ENCODE measurements at places on chromosomes 3 and 15. TPM values are rescaled to one million over a fixed set of nuclear protein-coding genes. Genes with fewer than 3 reads are reported as not detected.

- no peak for DNase-seq
Observed at GRCh38 chr3:101944308-101944707, 95.0 kb downstream of the NFKBIZ start.

DNA sequence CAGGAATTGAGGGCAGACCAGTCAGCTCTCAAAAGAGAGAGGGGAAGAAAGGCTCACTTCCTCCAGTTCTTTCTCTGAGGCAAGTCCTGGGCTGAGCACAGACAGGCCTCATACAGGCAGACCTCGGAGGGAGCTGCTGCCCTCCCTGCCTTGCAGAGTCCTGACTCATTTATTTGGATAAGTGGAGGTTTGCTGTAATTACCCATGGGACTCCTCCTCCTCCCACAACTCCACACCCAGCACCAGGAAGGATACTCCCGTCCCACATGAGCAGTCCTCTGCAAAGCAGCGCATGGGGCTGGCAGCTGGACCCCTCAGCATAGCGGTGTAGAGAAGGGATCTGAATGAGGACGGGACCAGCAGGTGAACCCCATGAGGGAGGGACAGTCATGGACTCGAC is 13.4 kb upstream of the SCN10A start:
- DNase-seq = no peak

- DNase-seq = no peak
Observed at GRCh38 chr3:127015282-127016042, 32.5 kb downstream of the PLXNA1 start.

DNA sequence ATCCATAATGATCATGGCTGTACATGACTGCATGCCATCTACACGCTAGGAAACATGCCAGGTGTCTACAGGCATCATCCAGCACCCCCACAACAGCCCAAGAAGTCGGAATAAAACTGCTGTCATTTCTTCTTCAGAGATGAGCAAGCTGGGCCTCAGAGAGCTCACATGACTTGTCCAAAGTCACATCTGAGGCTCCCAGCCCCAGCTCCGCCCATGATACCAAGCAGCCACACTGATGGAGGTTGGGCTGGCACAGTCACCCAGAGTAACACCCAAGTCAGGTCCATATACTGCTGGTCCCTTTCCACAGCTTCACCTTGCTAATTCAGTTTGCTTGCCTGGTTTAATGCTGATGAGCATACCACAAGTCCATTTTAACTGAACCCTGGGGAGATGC is 116.6 kb downstream of the SEC22A start:
- no peak for DNase-seq

GRCh38 chr15:69679623-69680228 is 227.1 kb downstream of the RPLP1 start:
- DNase-seq = no peak

GRCh38 chr15:68677996-68678395 is 99.2 kb downstream of the CORO2B start:
- DNase-seq = peak; percentile 56

DNA sequence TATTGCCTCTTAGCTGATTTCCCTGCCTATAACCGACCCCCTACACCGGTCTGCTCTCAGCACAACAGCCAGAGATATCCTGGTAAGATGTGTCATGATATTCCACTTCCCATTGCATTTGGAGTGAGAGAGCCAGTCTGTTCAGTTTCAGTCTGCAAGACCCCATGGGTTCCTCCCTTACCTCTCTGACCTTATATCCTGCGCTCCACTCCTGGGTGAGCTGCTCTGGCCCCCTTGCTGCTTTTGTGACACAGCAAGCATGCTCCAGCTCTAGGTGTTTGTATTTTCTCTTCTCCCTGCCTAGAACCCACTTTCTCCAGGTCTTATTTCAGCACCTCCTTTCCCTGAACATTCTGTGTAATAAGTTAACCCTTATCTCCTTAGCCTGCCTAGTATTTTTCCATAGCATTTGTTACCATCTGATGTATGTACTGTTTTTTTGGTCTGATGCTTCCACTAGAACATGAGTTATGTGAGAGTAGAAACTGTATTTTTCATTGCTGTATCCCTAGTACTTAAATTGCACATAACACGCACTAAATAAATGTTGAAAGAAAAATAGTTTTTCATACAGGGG is 44.2 kb downstream of the CMTM8 start:
- no peak for DNase-seq

DNA sequence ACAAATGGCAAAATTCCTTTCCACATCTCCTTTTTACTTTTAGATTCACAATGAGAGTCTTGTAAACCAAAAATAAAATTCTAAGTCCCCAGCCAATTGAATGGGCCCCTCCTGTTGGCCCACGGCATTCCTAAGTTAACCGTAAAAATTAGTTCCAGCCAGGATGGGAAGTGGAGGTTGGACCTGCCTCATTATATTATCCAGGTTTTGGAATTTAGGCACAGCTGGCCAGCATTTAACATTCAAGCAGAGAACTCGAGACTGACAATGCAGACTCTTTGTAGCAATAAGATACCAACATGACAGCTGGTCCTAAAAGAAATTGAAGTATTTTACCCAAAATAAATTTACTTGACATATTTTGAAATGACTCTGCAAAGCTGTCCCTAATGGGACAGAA is 321.0 kb upstream of the NAALADL2 start:
- no peak for DNase-seq

- DNase-seq = peak; percentile 66
Observed at GRCh38 chr3:14150491-14151230, 25.8 kb downstream of the TMEM43 start.

- DNase-seq = no peak
Observed at GRCh38 chr3:115657168-115657567, 33.9 kb downstream of the GAP43 start.

- DNase-seq = no peak
Observed at GRCh38 chr15:57505056-57505715, 86.5 kb upstream of the MYZAP start.

- no peak for DNase-seq
Observed at GRCh38 chr3:34260271-34261000, 462.0 kb downstream of the PDCD6IP start.

DNA sequence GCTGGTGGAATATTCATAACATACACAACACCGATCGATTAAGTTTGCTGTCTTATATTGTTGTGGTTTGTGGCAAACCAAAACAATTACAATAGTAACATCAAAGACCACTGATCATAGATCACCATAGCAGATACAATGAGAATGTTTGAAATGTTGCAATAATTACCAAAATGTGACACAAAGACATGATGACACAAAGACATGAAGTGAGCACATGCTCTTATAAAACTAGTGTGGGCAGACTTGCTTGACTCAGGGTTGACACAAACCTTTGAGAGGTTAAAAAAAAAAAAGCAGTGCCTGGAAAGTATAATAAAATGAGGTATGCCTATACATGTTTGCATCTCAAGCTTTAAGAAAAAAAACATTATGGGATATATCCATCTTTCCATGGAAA is 130.3 kb downstream of the NR1I2 start:
- no peak for DNase-seq

DNA sequence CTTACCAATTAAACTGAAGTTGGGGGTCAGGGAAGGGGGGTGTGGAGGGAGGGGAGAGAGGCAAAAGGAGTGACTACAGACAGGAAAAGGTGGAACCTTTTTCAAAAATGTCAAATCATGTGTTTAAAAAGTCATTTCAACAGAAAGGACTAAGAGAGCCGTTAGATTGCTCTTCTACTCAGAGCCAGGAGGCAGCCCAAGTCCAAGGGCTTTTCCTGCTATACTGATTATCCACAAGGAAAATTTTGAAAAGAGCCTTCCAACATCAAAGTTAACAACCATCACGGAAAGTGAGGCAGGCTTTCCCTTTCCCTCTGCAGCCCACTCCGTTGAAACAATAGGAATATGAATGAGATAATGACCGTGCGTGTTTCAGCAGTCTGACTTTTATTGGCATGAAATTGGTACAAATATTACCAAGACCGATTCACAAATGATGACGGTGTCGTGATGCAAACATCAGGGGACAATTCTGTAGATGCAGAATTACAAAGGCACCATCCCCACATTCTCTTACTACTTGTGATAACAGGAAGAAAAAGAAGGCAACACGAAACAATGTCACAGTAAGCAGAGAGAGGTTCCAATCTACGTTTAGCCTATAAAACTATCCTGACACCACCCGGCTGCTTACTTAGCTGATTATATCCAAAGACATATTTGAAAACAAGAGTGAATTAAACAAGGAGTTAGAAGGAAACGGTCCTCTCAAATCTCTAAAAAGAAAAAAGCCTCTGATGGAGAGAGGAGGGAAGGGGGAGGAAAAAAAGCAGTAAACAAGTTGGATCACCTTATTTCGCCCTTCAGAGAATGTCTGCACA is 453.7 kb downstream of the FOXP1 start:
- no peak for DNase-seq

DNA sequence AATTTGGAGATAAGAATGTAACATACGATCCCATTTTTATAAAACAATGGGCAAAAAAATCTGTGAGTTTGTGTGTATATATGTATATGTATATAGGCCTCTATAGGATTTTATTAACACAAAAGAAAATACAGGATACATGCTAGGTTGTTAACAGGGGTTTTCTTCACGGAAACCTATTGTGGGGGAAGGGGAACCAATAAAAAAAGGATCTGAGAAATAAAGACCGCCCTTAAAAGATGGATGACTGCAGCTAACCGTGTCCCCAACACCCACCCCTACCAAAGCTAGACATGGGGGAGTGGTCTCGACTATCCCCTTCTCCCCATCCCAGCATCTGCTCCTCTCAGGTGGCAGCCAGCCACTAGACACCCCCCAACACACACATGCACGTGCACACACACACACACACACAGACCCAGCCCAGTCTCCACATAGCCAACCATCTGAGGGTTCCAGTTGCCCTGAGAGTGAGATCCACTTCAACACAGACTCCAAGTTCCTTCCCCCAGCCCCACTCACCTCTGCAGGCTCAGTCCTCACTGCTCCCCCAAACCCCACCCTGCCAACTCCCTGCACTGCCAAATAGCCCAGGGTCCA is 132.9 kb downstream of the TPRA1 start:
- no peak for DNase-seq

- no peak for DNase-seq
Observed at GRCh38 chr3:119524931-119525662, 26.8 kb downstream of the TIMMDC1 start.

GRCh38 chr3:45210308-45211041 is 15.6 kb downstream of the TMEM158 start:
- DNase-seq = peak; percentile 90

GRCh38 chr3:53056442-53056841 is 10.6 kb upstream of the SFMBT1 start:
- DNase-seq = no peak

DNA sequence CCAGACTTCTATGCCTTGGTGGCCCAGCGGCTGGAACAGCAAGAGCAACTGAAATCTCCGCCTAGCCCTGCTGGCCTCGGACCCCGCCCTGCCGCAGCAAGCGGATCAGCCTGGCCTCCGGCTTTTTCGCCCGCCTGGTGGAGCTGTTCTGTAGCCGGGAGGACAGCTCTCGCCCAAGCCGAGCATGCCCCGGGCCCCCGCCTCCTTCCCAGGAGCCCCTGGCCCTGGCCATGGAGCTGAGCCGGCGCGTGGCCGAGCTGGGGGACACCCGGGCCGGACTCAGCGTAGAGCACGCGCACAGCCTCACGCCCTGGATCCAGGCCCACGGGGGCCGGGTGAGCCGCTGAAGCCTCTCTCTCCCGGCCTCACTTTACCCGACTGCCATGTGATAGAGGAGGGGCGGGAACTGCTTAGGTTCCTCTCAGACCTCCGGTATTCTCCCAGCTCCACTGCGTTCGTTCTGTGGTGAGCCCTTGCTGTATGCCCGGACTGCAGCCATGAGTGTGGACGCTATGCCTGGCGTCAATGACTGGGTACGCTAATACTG is 24.1 kb upstream of the MRPL3 start:
- DNase-seq = peak; percentile 79

- DNase-seq = no peak
Observed at GRCh38 chr15:72579814-72580213, 74.7 kb upstream of the GOLGA6B start.

- DNase-seq = no peak
Observed at GRCh38 chr15:43241100-43241499, 20.3 kb upstream of the EPB42 start.

GRCh38 chr3:147418371-147418781 is 9.2 kb downstream of the ZIC1 start:
- DNase-seq = no peak

DNA sequence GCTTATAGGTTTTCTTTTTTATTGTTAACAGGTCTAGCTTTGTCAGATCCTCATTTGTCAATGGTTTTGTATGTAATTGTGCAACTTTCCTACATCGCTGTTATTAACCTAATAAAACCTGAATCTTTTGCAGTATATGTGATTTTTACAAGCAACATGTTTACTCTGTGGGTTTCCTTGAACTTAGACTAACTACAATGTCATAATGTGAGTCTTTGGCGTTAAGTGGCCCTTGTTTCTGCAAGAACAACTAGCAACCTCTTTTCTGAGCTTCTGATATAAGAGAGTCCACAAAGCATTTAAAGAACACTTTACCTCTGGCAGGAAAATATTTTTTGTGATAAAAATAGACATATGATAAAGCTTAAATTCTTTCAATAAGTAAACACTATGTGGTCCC is 230.3 kb upstream of the CFAP20DC start:
- no peak for DNase-seq

- no peak for DNase-seq
Observed at GRCh38 chr15:35379972-35380371, 166.0 kb downstream of the DPH6 start.

LRRC34 gene
- 2.3 TPM for total RNA-seq

FOXP1 gene
- total RNA-seq = 53.2 TPM

SLC2A2 gene
- total RNA-seq = not detected

NPAP1 gene
- total RNA-seq = not detected

SPSB4 gene
- 4.9 TPM for total RNA-seq

CAPN3 gene
- total RNA-seq = 14.8 TPM

SNURF gene
- 62.1 TPM for total RNA-seq

GOLGA8J gene
- not detected for total RNA-seq

HTD2 gene
- 12.9 TPM for total RNA-seq

CCR3 gene
- total RNA-seq = not detected

TM4SF18 gene
- total RNA-seq = 4.1 TPM

CCDC80 gene
- total RNA-seq = 122 TPM

MUC4 gene
- total RNA-seq = 0.03 TPM

ENTPD3 gene
- 0.38 TPM for total RNA-seq

ADAMTSL3 gene
- total RNA-seq = 9.8 TPM
